ENCODE measurements at places on chromosomes 11 and 22. TPM values are rescaled to one million over a fixed set of nuclear protein-coding genes. Genes with fewer than 3 reads are reported as not detected.

DNA sequence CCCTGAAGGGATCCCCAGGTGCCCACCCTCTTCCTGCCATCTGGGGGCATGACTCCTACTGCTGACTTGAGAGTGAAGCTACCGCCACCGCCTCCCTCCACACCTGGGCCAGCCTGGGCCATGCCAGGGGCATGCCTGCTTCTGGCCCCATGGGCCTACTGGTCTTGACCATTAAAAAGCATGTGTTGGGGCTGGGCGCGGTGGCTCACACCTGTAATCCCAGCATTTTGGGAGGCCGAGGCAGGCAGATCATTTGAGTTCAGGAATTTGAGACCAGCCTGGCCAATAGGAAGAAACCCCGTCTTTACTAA is 37.7 kb upstream of the CCDC188 start:
- DNase-seq = no peak

GRCh38 chr11:44950031-44950624 is 555 bp downstream of the TP53I11 start:
- peak; percentile 48 for DNase-seq

- DNase-seq = no peak
These were observed 8.3 kb downstream of the IGF2 start for GRCh38 chr11:2130881-2131352.

Gene GRAP2
- 0.97 TPM for polyA plus RNA-seq

Gene POTEH
- not detected for polyA plus RNA-seq

DNA sequence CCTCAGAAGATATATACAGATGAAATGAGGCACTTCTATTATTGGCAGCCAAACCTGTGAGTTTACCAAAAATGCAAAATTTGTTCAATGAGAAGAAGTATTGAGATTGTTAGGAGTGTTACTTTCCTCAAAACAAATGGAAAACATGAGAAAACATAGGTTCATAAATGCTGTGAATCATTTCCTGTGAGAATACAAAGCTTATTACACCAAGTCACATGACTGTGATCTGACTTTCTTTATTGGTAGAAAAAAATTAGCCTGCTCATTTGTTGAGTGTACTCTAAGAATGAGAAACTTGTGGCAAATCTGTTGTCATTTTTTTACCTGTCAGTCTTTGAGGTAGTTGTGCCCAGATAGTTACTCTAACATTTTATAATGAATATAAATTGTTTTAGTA is 215.1 kb downstream of the TMEM135 start:
- no peak for DNase-seq

- DNase-seq = no peak
These were observed 34.7 kb downstream of the LDHAL6A start for GRCh38 chr11:18490319-18490718.

All from adrenal gland (tissue), 19 donors.